ENCODE measurements at places on chromosomes 12 and 14.

GRCh38 chr14:63563370-63564026 lies 20.3 kb upstream of the PPP2R5E start:
- no peak for DNase-seq

GRCh38 chr14:104084251-104085002 lies 1.1 kb upstream of the ASPG start:
- no peak for DNase-seq

- no peak for DNase-seq
Measured at GRCh38 chr12:114680604-114681069, 3.3 kb downstream of the TBX3 start.

GRCh38 chr14:80518173-80518572 lies 306.9 kb upstream of the DIO2 start:
- DNase-seq, result no peak

DNA sequence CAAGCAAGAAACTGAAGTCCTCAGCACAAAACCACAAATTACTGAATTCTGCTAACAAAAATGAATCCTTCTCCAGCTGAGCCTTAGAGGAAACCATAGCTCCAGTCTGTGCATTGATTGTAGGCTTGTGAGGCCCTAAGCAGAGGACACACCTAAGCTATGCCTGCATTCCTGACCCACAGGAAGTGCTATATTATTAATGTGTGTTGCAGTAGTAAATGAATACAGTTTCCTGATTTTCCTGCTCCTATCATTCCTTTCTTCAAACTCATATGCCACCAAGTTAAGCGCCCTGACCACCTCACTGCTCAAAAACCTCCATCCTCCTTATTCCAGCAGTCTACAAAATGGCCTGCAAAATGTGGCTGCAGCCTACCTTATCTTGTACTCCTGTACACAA lies 151.9 kb upstream of the ABCD2 start:
- DNase-seq, result no peak

GRCh38 chr12:55926738-55927587 lies 731 bp downstream of the PYM1 start:
- peak; percentile 85 for DNase-seq

- no peak for DNase-seq
Measured at GRCh38 chr14:89514601-89515000, 97.6 kb upstream of the FOXN3 start.

DNA sequence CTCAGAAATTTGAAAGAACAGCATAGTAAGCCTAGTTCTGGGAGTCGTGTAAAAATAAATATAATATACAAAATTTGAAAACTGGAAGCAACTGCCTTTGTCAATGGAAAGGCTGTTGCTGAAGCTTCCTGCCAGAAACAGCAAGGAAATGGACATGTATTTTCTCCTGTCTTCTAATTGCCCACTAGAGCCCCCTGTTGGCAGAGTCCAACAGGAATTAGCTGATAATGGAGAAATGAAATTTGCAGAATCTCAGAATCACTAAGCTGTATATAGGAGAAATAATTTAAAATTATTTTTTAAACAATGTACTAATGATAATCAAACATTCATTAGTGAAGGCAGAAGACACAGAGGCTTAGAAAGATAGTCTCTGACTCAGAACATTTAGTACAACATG lies 414.8 kb downstream of the SLC6A15 start:
- no peak for DNase-seq

DNA sequence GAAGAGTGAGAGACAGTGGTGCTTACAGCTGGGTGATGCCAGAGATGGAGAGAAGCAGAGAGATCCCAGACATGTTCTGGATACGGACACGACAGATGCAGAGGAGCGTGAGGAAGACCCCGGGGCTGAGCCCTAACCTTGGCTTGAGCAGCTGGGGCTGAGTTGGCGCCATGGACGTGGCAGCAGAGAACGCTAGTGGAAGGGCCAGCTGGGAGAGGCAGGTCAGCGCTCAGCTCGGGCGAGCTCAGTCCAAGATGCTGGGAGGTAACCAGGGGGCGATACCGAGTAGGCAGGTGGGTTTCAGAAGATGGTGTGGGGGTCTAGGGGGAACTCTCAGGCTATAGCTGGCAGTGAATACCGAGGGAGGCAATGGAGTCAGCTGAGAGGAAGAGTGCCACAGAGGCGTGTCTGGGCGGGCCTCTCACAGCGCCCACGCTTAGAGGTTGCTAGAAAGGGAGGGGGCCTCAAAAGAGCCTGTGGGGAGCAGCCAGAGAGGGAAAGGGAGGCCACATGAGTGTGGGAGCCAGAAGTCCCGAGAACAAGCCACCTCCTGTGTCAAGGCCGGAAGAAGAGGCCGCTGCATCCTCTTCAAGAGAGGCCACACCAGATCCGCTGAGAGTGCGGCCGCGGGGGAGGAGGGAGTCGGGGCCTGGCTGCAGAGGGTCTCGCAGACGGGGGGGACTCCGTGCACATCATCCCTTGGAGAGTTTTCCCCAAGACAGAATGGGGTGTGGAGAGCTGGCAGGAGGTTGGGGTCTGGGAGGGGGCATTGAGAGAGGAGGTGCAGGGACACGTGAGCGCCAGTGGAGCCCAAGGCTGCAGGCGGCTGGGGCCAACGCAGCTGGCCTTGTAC lies 57.0 kb upstream of the DIO3 start:
- no peak for DNase-seq

GRCh38 chr14:87282266-87282665 lies 710.7 kb downstream of the GALC start:
- DNase-seq, result no peak

- DNase-seq, result no peak
Measured at GRCh38 chr14:74596741-74597450, 15.1 kb downstream of the LTBP2 start.

GRCh38 chr12:91317306-91317705 lies 134.7 kb upstream of the DCN start:
- no peak for DNase-seq

GRCh38 chr12:84172823-84173424 lies 739.7 kb downstream of the SLC6A15 start:
- DNase-seq, result no peak

GRCh38 chr12:69719336-69720316 lies 19.0 kb upstream of the RAB3IP start:
- no peak for DNase-seq

DNA sequence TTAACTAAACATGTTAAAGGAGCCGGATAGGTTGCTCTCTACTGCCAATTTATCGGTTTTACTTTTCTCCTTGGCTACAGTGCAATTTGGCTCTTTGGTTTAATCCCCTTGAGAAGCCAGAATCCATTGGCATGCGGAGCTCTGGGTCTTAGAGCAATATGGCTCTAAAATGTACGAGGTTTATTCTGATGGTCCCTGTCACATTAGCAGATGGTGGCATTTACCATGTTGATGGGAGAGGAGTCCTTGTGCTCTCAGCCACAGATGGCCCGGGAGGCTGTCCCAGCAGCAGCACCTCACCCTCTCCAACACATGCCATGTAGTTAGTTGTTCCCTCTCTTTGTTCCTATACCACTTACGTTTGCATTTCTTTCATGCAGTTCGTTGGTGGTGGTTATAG lies 179.7 kb downstream of the RGS6 start:
- DNase-seq, result no peak

- DNase-seq, result no peak
Measured at GRCh38 chr12:52672321-52672933, 7.8 kb downstream of the KRT1 start.

- no peak for DNase-seq
Measured at GRCh38 chr12:19967431-19967830, 400.9 kb upstream of the PDE3A start.

GRCh38 chr12:52523824-52524223 lies 3.6 kb upstream of the KRT5 start:
- DNase-seq, result no peak

DNA sequence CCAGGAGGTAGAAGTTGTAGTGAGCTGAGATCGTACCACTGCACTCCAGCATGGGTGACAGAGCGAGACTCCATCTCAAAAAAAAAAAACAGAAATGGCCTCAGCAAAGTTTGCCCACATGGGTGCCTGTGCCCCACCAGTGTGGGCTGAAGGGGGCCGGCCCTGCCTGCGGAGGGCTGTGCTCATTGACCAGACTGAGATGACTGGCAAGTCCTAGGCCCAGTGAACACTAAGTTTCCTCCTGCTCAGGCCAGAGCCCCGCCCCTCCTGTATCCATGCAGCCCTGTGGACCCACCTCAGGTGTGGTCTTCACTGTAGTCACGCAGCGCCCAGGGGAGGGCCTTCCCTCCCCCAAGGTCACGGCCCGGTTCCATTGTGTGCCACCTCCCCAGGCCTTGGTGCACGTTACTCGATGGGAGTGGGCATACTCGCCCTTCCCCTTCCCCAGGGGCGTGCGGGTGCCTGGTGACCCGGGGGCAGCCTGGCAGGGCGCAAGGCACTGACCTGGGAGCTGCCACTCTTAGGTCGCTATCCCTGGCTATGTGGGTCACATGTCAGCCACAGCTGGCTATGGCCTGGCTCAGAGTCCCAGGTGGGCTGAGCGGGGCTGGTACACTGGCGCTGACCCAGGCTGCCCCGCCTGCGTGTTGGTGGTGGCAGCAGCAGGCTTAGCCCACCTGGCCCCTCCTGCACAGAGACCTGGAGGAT lies 16.1 kb downstream of the INF2 start:
- no peak for DNase-seq

DNA sequence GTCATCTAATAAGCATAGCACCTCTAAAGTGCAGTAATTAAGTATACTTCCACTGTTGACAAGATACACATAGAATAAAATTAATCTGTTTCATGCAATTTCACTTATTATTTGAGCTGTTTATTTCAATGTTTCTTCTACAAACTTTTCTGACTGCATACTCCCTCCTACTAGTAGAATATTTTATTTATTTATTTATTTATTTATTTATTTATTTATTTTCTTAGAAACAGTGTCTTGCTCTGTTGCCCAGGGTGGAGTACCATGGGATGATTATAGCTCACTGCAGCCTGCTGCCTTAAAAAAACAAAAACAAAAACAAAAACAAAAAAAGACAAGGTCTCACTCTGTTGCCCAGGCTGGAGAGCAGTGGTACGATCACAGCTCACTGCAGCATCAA lies 68.4 kb upstream of the KITLG start:
- no peak for DNase-seq

GRCh38 chr12:14833952-14834351 lies 9.4 kb downstream of the ART4 start:
- no peak for DNase-seq

- no peak for DNase-seq
Measured at GRCh38 chr14:66572826-66573225, 64.9 kb downstream of the GPHN start.

DNA sequence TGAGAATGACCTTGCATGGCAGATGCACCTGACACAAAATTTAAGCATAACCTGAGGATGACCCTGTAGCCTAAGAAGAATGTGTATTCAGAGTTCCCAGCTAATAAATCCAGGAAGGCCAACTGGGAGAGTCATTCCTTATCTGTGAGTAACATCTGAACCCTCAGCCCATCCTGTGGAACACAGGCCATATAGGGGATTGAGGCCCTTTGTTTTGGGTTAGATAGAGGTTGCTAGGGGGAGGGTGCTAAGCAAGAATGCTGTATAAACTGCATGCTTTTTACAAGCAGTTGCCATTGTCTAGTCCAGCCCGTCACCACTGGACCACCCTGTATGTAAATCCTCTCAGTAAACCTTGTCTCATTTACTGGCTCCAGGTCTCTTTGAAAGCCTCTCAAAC lies 77.0 kb downstream of the BICD1 start:
- DNase-seq, result no peak

DNA sequence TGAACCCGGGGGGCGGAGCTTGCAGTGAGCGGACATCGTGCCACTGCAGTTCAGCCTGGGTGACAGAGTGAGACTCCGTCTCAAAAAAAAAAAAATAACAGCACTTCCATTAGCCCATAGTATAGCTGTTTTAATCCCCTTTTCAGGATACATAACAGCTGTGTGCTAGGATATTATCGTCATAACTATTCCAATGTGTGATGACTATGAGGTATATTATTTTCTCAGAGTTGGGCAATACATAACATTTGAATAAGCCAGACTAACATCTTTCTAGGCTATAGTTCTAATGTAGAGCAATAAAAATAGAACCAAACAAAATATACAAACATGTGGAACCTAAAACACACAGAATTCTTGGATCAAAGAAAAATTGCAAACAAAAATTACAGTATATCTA lies 57.1 kb downstream of the MARK3 start:
- no peak for DNase-seq

DNA sequence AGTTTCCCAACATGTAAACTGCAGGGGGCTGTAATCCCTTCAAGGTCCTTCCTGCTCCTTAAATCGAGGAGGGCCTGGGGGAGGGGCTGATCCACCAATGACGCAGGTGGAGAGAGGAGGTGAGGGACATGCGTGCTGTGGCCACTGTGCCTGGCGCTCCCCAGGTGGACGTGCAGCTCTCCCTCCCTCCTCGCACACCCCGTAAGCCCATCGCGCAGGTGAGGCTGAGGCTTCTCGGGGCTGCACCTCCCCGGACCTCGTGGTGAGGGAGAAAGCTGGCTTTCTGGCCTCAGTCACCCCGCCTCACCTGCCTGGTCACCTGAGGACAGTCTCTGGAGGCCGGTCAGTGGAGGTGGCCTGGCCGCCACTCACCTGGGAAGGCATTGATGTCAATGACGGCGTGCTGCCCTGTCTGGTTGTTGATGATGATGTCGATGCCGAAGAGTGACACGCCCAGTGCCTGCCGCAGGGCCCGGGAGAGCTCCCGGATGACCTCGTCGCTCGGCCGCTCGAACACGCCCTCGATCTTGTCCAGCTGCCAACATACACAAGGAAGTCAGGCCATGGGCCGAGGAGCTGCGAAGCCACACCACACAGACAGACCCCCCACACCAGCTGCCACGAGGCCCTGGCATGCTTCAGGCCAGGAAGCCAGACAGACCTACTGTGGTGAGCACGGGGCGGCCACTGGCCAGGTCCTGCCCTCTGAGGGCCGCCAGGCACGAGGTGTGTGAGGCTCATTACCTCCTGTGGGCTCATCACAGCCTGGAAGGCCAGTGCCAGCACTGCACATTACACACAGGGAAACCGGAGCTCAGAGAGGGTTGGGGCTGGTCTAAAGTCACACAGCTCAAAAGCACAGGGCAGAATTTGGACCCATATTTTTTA lies 23.3 kb downstream of the CHGA start:
- no peak for DNase-seq

DNA sequence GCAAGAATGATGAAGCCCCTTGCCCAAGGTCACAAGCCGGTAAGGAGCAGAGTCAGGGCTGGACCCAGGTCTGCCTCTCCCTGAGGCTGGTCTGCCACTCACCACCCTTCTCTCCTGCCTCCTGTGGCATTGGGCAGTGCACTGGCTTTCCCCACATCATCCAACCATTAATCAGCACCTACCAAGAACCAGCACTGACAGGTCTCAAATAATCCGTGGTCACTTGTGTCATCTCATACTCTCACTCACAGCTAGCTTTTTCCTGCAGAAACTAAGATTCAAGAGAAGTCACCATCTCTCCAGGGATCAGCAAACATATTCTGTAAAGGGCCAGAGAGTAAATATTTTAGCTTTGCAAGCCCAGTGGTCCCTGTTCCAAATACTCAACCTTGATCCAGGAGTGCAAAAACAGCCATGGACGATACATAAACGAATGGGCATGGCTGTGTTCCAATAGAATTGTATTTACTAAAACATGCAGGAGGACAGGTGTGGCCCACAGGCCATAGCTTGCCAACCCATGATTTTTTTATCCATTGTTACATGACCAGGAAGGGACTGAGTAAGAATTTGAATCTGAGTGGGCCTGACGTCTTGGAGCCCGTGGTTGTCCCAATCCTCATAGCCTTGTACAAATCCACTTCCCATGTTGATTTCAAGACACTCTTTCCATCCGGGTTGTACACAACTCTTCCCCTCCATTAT lies 374.2 kb downstream of the BCL11B start:
- DNase-seq, result no peak
